ENCODE measurements at places on chromosomes 16 and 17.

GRCh38 chr16:85990861-85991301, 91.9 kb downstream of the IRF8 start:
- no peak for DNase-seq

- DNase-seq = no peak
Measured at GRCh38 chr17:73371285-73371684, 59.5 kb upstream of the CDC42EP4 start.

- DNase-seq = no peak
Measured at GRCh38 chr16:59591480-59591879, 857.4 kb upstream of the GOT2 start.

DNA sequence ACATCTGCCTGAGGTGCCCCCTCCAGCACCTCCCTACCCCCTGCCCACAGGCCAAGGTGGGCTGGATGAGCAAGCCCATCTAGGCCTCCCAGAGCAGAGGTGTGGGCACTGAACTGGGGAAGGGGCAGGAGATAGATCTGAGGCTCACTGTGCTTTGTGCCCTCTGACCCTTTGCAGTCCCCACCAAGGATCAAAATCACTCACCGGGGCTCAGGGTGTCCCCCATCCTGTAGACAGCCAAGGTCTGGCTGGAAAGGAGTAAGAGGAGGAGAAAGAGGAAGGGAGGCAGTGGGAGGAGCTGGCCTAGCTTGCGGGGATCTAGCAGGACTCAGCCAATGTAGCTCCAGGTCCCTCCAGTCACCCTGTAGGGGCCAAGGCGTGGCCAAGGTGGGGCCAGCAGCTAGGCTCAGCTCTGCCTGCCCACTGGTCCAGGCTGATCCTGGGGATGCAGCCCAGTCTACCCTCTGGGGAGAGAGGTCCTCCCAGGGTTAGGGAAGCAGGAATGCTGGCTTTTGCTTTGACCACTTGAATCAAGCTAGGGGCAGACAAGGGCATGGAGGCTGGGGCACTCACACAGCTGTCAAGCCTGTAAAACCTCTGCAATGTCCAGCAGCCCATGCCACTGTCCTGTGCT, 1.8 kb downstream of the SLC12A4 start:
- no peak for DNase-seq

DNA sequence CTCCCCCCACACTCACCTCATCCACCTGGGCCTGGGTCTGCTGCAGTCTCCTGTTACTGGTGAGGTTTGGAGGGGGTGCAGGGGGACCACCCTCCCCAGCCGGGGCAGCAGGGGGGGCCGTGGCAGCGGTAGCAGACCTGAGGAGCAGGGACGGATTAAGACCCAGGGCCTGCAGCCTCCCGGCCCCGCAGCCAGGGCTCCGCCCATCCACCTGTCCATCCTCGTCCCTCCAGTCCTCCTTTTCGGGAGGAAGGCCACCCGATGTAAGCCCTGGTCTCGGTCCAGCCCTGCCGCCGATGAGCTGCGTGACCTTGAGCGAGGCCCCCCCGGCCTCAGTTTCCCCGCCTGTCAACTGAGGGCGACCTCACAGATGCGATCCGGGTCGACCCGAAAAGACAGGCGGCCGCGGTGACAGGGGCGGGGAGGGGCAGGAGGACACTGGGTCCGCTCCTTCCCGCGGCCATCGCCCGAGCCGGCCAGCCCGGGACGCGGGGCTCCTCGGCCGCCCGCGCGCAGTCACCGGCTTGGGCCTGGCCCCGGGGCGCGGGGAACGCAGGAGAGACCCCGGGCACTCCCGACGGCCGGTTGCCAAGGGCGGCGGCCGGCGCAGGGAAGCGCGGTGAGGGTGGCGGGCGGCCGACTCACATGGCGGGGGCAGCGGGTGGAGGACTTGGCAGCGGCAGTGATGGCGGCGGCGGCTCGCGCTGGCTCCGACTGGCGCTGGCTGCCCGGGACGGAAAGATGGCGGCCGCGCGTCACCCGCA, at the start of gene VAMP2:
VAMP2 (minus strand) TSS at position 716 of the 764 bp plus-strand sequence; CDS start at position 647, 69 bp downstream.
- DNase-seq = no peak

- DNase-seq = no peak
Measured at GRCh38 chr16:4976079-4976478, 17.9 kb downstream of the SEC14L5 start.

DNA sequence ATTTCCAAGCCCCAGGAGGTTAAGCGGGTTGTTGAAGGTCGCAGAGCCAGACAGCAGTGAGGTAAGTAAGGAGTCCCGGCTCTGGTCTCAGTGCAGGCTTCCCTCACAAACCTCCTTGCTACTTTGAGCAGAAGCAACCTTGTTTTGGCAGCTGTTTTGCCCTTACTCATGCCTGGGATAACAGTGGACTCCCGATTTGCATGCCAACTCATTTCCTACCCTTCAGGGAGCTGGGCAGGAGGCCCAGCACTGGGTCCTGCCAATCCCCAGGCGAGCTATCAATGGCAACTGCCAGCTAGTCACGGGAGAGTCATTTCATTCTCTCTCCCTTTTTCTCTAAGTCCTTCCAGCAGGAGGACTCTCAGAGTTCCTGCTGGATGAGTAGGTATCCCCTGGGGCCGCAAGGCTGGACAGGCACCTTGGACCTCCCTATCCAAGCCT, 72.0 kb upstream of the KSR1 start:
- DNase-seq = peak; percentile 81

GRCh38 chr17:42784811-42785592, 4.6 kb downstream of the WNK4 start:
- DNase-seq = no peak

DNA sequence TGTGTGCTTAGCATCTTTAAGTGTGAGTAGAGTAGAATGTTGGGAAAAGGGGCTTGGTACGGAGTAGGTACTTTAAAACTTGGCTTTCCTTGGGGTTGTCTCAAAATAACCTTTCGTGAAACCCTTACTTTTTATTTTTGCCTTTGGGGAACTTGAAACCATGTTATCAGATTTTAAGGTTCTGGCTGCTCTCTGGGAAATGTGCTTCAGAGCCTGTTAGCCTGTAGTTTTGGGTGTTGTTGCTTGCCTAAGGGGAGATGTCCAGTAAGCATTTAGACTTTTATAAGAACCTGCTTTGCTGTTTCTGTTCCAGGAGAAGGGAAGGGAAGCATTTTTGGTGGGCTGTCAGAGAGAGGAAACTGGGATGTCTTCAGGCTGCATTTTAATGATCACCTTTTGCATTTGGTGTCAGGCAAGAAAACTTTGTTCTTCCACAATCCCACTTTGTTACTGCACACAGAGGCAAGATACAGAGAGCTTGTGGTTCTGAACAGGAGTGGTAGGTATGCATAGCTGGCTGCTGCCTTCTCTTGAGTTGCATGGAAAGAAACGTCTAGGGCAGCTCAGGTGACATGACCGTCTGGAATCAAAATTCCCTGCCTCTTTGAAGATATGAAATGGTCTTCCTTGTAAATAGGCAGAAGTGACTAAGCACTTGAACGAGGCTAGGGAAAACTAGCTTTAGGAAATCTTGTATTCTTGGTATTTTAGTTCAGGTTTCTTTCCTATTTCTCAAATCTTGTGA, 1.7 kb downstream of the RABEP1 start:
- DNase-seq = no peak

DNA sequence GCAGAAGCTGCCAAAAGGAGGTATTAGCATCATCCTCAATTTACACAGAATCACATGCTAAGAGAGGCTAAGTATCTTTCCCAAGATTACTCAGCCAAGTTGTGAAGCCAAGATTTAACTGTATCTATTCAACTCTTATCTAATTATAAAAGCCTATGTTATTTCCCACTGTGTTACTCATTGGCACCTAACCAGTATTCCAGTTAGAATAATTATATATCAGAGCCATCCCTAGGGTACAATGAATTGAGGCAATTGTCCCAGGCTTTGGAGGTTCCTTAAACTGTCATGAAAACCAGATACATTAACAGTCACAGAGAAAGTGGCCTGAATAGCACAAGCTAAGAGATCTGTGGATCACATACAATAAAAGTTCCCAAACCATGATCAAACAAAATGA, 10.9 kb upstream of the AMFR start:
- no peak for DNase-seq

DNA sequence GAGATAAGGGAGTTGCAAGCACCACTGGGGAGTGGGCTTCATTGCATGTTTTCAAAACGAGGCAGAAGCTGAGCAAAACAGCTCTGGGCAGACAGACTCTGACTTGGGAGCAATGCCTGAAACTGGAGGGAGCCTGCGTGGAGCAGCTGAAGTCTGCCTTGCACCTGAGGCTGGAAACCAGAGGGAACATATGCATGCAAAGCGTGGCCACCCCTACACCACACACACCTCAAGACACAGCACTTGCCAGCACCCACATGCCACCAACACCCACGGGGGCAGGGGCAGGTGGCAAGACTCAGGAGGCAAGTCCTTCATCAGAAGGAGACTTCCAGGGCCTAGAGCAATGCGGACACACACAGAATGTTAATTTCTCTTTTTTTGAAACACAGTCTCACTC, 45.8 kb downstream of the COTL1 start:
- no peak for DNase-seq

- DNase-seq = no peak
Measured at GRCh38 chr16:66720766-66721165, 24.2 kb upstream of the CMTM4 start.

DNA sequence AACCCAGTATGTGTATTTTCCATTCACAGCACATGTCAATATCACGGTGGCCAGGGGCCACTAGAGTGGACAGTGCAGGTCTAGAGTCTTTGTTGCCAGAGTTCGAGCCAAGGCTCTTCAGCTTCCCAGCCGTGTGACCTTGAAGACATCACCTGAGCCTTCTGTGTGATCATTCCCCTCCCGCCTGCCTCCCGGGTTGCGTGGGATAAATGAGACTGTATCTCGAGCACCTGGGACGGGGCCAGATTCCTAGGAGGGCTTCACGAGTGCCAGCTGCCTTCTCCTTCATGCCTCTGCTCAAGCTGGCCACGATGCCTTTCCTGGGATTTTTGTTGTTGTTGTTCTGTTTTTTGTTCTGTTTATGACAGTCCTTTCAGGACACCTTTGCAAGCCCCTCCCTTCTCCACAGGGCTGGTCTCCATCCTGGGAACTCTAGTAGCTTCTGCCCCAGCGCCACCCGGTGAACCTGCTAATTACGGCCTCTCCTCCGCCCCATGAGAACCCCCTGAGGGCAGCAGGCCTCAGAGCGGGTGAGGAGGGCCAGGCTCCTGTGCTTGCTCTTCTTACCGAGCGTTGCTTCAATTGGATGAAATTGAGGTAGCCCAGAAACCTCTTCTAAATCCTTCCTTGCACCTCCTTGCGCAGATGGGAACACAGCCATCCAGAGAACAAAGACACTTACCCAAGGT, 3.9 kb downstream of the SPNS2 start:
- no peak for DNase-seq

- no peak for DNase-seq
Measured at GRCh38 chr17:48981927-48982539, 13.6 kb upstream of the GIP start.

GRCh38 chr16:11420895-11421294, 75.6 kb downstream of the RMI2 start:
- no peak for DNase-seq

GRCh38 chr17:80416940-80417293, 1.9 kb downstream of the ENDOV start:
- DNase-seq = no peak

- no peak for DNase-seq
Measured at GRCh38 chr17:76630151-76630550, 13.4 kb downstream of the ST6GALNAC1 start.

GRCh38 chr16:1487395-1488053, 1.2 kb downstream of the PTX4 start:
- DNase-seq = peak; percentile 84

DNA sequence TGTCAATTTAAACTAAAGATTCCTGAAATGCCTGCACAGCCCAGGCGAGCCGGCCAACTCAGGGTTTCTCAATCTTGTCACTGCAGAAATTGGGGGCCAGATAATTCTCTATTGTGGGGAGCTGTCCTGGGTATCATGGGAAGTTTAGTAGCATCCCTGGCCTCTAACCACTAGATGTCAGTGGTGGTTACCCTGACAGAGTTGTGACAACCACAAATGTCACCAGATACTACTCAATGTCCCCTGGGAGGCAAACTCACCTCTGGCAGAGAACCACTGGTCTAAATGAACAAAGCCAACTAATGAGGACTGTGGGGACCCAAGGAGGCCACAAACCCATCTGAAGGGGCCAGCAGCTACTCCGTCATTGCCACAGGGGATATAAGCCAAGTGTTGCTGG, 90.9 kb downstream of the MYH11 start:
- no peak for DNase-seq

- DNase-seq = no peak
Measured at GRCh38 chr16:66240088-66240487, 126.4 kb upstream of the CDH5 start.

GRCh38 chr16:19785512-19786130, 67.5 kb downstream of the IQCK start:
- DNase-seq = no peak

DNA sequence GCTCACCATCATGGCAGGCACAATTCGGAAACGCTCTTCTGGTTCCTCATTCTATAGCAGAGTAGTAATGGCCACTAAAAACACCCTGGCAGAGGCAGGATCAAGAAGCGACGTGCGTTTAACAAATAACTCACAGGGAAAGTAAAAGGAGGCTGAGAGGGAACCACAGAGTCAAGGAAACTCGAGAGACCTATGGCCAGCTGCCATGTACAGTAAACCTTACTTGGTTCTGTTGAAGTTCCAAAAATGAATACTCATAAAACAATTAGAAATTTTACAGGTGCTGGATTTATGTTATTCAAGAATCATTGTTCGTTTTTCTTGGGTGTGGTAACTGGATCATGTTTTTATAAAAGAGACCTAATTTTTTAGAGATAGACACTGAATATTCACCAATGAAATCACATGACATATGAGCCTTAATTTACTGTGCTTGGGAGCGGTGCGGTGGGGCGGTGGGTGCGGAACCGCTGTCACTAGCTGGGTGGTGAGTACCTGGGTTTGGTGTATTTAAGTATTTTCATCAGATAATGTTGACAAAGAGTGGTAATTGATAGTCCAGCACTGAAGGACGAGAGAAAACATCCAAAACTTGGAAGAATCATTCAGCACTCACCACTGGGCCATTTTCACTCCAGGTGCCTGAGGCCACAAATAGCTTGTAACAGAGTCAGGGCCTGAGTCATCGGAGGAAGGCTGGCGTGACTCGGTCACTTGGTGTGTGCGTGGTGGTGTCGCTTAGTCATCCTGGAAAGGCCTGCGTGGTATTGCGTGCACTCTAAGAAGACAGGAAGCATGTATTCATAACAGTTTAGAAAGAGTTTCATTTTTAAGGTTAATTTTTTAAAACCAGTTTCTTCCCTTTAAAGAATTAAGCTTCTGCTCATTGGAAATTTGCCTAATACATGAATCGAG, 135.4 kb upstream of the CHMP6 start:
- peak; percentile 93 for DNase-seq
